A549 (cell line): ENCODE measurements at places on chromosomes 1 and 21. TPM values are rescaled to one million over a fixed set of nuclear protein-coding genes. Genes with fewer than 3 reads are reported as not detected.

- DNase-seq: no peak
Observed at GRCh38 chr1:165580931-165581871, 37.4 kb downstream of the LRRC52 start.

DNA sequence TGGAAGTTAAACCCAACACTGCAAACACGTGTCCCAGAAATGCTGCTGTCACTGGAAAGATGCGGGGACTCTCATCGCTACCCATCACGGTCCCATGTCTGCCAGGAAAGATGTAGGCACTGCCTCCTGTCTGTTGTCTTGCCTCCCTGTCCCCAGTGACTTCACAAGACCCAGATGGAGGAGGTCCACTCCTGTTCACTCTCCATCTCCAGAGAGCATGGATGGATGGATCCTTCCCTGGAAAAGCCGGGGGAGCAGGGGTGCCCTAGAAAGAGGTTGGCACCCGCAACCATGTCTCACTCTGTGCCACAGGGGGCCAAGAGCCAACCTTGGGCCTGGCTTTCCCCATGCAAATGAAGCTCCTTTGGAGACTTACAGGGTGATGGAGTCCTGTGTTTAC lies 135.5 kb downstream of the GLIS1 start:
- no peak for DNase-seq

OLFML2B gene
- polyA plus RNA-seq: 0.45 to 0.79 TPM (median 0.75 TPM) in 3 replicates

DNA sequence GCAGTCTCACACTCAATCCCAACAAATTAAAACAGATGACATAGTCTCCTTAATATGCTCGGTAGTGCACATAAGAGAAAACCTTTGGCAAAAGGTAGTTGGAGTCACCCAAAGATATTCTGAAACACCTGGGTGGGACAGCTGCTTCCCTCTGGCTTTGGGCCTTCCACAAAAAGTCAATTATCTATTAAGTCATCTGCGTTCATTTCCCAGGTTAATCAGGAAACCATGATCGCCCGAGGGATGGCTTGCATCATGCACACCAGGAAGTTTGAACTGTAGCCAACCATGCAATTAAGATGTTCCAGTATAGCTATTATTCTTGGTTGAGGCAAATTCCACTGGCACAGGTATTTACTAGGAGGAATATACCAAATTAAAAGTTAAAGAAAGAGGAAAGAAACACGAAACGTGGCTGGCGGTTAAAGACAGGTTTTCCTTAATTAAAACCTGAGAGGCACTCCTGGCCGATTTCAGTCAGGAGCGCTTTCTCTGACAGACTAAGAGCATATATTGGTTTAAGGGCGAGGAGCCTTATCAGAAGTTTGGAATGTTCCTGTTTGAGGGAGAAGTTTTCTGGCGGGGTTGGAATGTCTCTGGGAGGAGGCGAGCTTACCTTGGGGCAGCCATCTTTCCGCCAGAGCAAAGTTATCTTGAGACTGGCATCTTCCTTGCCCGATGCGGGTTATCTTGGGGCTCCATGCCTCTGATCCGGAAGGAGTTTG lies 19.9 kb downstream of the CLDN17 start:
- DNase-seq: no peak

DNA sequence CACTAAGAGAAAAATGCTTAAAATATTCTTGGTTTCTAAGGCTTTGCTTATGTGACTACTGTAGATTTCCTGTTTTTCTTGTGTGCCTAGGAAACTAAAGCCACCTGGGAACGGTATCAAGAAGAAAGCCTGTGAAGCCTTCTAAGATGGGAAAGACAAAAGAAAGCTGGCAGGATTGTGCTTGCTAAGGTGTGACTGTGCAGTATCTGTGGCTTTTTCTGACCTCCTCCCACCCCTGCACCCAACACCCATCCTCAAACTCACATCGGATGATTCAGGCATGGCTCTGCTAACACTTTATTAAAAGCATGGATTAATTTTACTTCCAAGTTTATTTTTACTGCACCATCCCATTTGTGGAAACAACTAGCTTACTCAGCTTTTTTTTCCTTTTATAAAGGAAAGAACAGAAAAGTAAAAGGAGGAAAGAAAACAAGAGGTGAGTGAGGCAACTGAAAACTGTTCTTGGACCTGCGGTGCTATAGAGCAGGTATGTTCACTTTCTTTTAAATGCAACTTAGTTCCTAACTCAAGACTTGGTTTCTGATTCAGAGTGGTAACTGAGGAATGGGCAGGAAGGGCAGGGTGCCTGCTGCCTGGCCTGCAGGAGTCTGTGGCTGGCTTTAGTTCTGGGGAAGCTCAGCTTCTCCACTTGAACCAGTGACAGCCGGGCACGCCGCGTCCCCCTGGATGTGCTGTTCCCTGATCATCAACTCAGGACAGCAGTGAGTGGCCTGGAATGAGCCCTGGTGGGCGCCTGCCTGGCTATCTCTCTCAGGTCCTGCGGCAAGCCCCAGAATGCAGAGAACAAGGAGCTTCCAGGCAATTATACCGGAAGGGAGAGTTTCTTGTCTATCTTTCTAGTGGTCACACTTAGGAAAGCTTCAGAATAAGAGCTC lies at the start of gene GBP6:
Gene GBP6, plus strand, starts transcription at position 422 of the 899 bp plus-strand sequence. CDS start 4,493 bp downstream, outside the sequence.
- no peak for DNase-seq

DNA sequence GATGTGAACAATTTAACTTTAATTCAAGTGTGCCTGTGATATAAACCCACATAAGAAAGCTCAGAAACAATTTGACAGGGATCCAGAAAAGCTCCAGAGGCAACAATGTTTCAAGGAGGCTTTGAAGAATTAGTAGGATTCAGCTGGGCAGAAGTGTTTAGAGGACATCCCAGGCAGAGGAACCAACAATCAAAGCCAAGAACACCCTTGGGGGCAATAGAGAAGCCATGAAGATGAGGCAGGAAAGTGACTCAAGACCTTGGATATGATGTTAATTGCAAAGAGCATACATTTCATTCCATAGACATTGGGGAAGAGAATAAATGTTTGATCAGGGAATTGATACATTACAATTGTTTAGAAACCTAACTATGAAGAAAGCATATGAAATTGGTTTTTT lies 280.3 kb downstream of the LTN1 start:
- DNase-seq: no peak

FAM43B gene
- polyA plus RNA-seq: 4.1 to 7.1 TPM (median 6.9 TPM) in 3 replicates

AKR7A3 gene
- 0.17 to 0.24 TPM (median 0.21 TPM) in 3 replicates for polyA plus RNA-seq

LINGO4 gene
- polyA plus RNA-seq: not detected in 3 replicates

LHX8 gene
- polyA plus RNA-seq: 1.8 to 3.3 TPM (median 3.0 TPM) in 3 replicates

FCGR3B gene
- polyA plus RNA-seq: not detected in 3 replicates

GRCh38 chr1:60949154-60949825 lies 133.1 kb upstream of the NFIA start:
- DNase-seq: no peak

DNA sequence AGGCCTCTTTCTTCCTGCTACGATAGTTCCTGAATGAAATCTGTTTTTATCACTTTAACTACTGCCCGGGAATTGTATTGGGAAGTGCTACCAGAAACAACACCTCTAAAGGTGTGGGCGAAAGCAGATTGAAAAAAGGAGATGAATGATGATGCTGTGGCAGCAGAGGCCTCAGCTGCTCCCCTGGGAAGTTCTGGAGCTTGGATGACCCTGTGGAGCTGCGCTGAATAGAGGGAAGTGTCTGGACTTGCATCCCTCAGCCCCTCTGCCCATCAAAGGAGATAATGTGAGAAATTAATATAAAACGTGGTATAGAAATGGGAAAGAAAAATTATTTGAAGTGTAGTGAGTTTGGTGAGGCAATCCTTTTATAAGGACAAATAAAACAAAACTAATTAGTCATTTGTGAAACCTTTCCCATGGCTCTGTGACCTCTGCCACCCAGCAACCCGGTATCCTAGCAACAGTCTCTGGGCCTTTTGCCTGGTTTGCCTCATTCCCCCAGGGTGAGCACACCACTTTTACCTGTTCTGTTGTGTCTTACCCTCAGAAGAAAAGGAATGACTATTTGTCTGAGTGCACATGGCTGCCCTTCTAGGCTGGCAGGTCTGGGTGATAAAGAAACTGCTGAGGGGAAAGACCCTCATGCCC lies 21.3 kb downstream of the OVAAL start:
- no peak for DNase-seq

CNST gene
- polyA plus RNA-seq: 7.3 to 7.9 TPM (median 7.5 TPM) in 3 replicates

CBR3 gene
- polyA plus RNA-seq: 5.9 to 6.5 TPM (median 6.5 TPM) in 3 replicates

CLCA2 gene
- polyA plus RNA-seq: 0.01 to 0.03 TPM in 2 of 3 replicates, not detected in the other

- no peak for DNase-seq
Observed at GRCh38 chr1:232179896-232180778, 449.8 kb downstream of the SIPA1L2 start.

DNA sequence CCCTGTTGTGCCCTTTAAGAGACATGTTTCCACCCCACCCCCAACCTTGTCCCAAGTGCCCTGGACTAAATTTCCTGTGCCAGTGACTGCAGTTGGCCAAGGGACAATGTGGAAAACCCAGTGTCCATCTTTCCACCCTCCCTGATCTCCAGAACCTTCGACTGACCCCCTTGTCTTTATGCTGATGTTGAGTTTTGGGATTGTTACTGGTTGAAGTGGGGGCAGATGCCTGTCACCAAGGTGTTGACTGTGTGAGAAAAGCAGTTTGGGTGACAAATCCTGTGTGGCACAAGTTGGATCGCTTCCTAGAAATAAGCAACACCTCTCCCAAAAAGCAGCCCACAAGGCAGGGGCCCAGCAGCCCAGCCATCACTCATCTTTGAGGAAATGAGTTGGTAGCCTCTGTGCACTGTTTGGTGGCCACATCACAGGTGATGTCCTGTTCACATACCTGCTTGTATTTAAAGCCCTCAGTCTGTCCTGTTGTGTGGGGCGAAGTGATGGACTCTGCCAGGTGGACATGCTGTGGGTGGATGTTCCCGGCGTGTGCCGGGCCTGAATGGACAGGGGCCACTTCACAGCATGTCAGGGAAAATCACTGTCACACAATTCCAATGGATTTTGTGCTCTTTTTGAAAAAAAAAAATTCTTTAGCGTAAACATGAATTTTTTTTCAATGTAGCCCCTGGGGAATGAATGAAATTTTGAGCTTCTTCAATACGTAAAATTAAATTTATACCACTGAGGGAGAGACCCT lies 6.6 kb upstream of the MIIP start:
- DNase-seq: no peak

GRCh38 chr1:236834876-236835275 lies 39.8 kb downstream of the MTR start:
- DNase-seq: no peak

WLS gene
- 8.7 to 12.1 TPM (median 10.9 TPM) in 3 replicates for polyA plus RNA-seq

GRCh38 chr1:17190010-17190995 lies 14.6 kb upstream of the PADI1 start:
- DNase-seq: peak; percentile 82

SLC5A9 gene
- 0.03 to 0.13 TPM (median 0.07 TPM) in 3 replicates for polyA plus RNA-seq

- no peak for DNase-seq
Observed at GRCh38 chr1:109185990-109186732, 27.6 kb upstream of the SARS1 start.

DNA sequence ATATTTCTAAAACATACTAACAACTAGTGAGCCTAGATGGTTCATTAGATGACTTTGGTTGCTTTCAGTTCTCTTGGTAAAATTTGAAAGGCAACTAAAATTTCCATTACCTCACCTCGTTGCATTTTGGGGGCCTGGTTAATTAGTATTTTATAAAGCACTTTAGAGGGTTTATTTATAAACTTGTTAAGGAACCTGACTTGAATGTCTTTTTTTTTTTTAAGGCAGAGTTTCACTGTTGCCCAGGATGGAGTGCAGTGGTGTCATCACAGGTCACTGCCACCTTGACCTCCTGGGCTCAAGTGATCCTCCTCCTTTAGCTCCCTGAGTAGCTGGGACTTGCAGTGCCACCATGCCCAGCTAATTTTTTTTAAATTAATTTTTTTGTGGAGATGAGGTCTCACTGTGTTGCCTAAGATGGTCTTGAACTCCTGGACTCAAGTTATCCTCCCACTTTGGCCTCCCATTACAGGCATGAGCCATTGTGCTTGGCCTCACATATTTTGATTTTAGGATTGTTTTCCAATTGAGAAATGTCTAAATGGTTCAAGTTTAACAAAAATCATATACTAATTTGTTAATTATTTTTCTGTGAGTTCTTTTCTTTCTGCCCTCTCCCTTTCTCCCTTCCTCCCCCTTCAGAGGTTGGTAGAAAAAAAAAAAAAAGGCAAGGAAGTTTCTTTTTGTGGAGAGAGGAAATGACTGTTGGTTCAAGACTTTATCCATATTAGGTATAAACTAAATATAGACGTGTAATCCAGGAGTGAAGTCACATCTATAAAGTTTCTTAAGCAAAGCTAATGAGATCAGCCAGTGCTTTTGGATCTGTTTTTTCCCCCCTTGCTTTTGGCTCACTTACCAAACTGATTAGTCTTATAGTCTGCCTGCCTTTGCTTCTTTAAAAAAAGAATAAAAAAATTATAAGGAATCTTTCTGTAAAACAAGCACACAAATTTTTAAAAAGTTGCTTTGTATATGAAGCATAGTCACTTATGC lies 24.7 kb downstream of the CLIC4 start:
- DNase-seq: no peak

GRCh38 chr1:230301822-230302221 lies 124.3 kb downstream of the PGBD5 start:
- DNase-seq: no peak

C1orf116 gene
- 3.2 to 3.6 TPM (median 3.4 TPM) in 3 replicates for polyA plus RNA-seq

- no peak for DNase-seq
Observed at GRCh38 chr1:16615253-16616252, 2.2 kb upstream of the NBPF1 start.

DNA sequence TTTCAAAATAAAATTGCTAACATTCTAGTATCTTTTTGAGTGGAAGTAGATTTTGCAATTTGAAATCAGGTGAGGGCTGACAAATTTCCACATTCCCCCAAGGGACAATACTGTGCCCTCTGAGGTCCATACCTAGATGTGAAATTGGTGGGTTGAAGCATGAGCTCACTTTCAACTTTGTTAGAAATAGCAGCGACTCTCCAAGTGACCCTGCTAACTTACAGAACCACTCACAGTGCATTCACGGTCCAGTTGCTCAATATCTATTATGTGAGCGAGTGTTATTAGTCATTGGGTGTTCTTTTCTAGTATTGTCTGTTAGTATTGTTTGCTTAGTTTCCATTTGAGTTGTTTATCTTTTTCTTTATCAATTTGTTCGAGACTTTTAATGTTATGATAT lies 53.6 kb upstream of the ASB17 start:
- peak; percentile 15 for DNase-seq

FAM72B gene
- 12.5 to 13.3 TPM (median 12.5 TPM) in 3 replicates for polyA plus RNA-seq

DNA sequence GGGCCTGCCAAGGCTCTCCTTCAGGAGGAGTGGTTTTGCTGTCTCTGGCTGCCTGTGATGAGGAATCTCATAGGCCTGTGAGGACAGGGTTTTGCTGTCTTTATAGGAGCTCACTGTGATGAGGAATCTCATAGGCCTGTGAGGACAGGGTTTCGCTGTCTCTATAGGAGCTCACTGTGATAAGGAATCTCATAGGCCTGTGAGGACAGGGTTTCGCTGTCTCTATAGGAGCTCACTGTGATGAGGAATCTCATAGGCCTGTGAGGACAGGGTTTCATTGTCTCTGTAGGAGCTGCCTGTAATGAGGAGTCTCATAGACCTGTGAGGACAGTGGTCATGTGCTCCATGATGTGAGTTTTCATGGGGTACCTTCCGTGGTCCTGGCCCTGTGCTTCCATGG lies 29.0 kb downstream of the CLIC6 start:
- no peak for DNase-seq

DNA sequence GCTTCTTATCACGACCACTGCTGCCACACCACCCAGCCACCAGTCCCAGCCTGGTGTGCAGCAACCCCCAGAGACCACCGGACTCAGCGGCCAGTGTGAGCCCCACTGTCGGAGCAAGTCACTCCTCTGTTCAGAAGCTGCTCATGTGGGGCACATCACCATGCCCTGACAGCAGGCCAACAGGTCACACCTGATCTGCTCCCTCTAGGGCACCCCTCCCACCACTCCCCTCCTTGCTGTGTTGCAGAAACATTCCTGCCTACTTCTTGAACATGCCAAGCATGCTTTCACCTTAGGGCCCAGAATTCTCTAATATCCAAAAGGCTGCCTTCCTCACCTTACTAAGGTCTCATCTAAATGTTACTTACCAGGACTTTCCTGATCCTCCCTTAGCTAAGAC lies 146.5 kb downstream of the SLC45A1 start:
- no peak for DNase-seq

STUM gene
- not detected in 3 replicates for polyA plus RNA-seq
